ENCODE measurements at places on chromosomes 6 and 20.

DNA sequence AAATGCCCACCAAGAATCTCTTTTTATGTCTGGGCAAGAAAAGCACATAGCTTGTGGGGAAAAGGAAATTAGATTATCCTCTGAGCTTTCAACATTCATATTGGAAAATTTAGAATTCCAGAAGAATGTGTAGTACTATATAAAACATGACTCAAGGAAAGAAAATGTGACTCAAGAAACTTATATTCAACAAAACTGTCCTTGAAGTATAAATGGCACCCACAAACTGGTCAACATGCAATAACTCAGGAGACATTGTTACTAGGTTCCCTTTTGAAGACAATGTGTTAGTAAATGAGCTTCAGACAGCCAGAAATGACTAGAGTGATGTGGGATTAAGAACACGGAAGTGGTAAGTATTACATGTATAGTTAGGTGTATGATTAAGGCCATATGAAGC, 26.1 kb upstream of the TINAG start:
- DNase-seq, result no peak

DNA sequence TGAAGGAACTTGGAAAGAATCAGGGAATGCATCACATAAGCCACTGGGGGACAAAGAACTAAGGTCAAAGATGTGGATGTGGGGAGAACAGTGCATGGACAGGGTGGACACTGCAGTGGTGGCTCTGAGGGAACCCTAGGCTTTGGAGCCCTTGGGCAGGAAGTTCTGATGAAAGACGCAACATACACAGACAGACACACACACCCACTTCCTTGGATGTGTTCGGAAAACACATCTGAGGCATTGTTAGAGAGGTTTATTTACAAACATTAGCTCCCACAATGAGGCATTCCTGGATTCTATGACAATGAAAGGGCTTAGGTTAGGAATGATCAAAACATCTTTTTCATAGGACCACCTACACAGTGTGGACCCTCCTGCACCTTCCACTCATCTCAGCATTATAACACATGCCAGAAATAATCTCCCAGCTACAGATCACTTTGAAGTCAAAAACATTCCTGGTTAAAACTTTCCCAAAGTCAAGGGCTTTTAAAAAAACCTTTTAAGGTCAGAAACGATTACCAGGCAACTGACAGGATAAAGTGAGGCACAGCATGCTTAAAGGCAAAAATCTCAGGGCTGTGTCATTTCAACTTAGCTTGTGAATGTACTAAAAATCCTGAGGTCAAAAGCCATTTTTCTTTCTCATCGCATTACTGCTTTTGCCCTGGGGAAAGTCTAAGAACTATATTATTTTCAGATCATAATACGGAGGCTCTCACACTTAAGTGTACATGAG, 6.4 kb upstream of the METTL24 start:
- no peak for DNase-seq

- DNase-seq, result no peak
These were observed 647.9 kb upstream of the AGPAT4 start for GRCh38 chr6:161921602-161922395.

GRCh38 chr20:32959351-32960221, 44.6 kb downstream of the SUN5 start:
- no peak for DNase-seq

- DNase-seq, result no peak
These were observed 5.1 kb downstream of the BLOC1S5 start for GRCh38 chr6:8059129-8059528.

- peak; percentile 95 for DNase-seq
These were observed 224.5 kb upstream of the AGPAT4 start for GRCh38 chr6:161498359-161498758.

- DNase-seq, result no peak
These were observed 74.5 kb downstream of the FOXF2 start for GRCh38 chr6:1463751-1464426.

GRCh38 chr20:62938105-62938888, at the start of gene GID8:
TSS of gene GID8 (plus strand) at chr20:62938147. CDS start at chr20:62941503, 3,356 bp downstream.
- DNase-seq, result no peak

- DNase-seq, result no peak
These were observed 1.9 kb downstream of the HEBP2 start for GRCh38 chr6:138405816-138406413.

DNA sequence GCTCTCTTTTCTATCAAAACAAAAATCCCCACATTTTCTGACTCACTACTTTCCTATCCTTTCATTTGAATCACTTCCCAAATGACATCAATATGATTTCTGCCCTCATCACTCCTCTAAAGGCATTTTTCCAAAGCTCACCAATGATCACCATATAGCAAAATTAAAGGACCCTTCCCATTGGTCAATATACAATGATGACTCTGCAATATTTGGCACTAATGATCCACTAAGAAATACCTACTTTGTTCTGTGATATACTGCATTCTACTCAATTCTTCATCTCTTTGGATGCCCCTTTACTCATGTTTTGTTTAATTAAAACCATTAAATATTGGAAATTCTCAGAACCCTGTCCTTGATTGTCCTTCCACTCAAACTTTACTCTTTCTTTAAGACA, 200.3 kb upstream of the PTCHD4 start:
- DNase-seq, result no peak

DNA sequence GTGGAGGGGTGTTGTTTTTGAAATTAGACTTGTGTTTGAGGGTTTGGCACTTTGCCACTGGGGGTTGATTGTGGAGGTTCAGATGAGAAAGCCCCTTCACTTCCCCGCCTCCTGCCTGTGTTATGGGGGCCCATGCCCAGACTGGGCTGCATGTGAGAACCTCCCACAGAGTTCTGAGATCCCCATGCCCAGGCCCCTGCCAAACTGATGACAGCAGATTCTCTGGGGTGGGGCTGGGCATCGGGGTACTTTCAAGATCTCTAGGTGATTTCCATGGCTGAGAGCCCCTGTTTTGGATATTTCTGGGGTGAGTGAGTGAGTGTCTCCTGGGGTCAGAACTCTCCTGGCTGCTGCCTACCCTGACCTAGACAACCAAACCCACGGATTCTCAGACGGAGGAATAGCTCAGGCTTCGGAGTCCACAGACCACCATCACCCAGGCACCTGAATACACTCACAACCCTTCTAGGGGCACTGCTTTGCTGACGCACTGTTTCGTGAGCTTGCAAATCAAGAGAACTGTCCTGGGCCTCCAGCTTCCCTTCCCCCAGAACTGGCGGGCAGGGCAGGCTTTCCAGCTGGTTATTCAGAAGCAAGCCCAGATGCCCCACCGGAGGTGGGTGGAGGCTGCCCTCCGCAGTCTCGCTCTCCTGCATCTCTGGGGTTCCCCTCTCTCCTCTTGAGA, 6.3 kb downstream of the BCAS1 start:
- no peak for DNase-seq

DNA sequence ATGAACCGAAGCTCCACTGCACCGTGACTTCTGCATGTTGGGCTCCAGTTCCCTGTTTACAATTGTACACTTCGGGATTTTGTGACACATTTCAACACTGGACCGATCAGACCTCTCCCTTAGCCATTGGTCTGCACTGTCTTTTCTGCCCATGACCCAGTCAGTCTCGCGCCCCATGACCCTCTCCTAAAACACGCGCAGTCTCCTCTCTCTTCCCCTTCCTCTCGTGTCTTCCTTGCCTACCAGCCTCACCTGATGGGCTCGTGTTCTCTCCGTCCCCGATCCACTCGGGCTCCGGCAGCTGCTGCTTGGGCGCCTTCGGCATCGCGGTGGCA, 535 bp upstream of the ABCF1 start:
- DNase-seq, result no peak

Measured in iPS DF 19.7 (cell line).